CD4-positive, CD25-positive, alpha-beta regulatory T cell (primary cell): ENCODE measurements at places on chromosomes 1 and 21. TPM values are rescaled to one million over a fixed set of nuclear protein-coding genes. Genes with fewer than 3 reads are reported as not detected.

DNA sequence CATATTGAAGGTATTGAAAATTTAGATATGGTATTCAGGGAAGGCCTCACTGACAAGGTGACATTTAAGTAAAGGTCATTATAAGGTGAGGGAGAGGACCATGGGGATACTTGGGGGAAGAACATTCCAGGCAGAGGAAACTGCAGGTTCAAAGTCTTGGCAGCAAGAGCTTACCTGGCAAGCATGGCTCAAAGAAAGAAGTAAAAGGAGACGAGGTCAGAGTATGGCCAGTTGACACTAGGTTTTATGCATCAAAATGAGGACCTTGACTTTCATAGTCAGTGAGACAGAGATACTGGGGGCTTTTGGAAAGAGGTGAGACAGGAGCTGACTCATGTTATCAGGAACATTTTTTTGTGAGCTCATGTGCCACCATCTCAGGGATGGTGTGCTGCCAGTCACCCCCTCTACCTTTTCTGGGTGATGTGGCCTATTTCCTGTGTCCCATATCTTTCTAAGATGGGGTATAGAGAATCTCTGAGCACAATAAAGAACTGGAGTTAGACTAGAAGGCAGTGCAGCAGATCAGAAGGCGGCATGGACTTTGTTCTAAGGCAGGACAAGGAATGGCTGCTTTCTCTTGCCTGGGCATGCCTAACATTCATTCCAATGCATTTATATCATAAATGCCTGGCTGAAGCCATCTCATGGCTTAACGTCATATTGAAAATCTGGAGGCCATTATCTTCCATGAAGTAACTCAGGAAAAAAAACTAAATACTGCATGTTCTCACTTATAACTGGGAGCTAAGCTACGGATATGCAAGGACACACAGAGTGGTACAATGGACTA is 406.7 kb downstream of the NTNG1 start:
- no peaks in the 10 kb centered on the region for H3K36me3 ChIP-seq
- no peak for DNase-seq
- no peak overlapping the region for H3K27ac ChIP-seq
- no peaks in the 10 kb centered on the region for H3K4me1 ChIP-seq
- peaks cover 1% of the 10 kb centered on the region for H3K27me3 ChIP-seq

- peaks cover 16% of the 10 kb centered on the region for H3K27me3 ChIP-seq
- no peak overlapping the region for H3K4me3 ChIP-seq
- no peak for DNase-seq
Observed at GRCh38 chr1:160011781-160012180, 20.0 kb downstream of the PIGM start.

GRCh38 chr1:96569288-96569687 is 152.3 kb upstream of the PTBP2 start:
- H3K4me3 ChIP-seq: no peak overlapping the region
- H3K27me3 ChIP-seq: no peaks in the 10 kb centered on the region
- no peaks in the 10 kb centered on the region for H3K36me3 ChIP-seq
- no peaks in the 10 kb centered on the region for H3K4me1 ChIP-seq
- DNase-seq: no peak
- no peak overlapping the region for H3K27ac ChIP-seq

DNA sequence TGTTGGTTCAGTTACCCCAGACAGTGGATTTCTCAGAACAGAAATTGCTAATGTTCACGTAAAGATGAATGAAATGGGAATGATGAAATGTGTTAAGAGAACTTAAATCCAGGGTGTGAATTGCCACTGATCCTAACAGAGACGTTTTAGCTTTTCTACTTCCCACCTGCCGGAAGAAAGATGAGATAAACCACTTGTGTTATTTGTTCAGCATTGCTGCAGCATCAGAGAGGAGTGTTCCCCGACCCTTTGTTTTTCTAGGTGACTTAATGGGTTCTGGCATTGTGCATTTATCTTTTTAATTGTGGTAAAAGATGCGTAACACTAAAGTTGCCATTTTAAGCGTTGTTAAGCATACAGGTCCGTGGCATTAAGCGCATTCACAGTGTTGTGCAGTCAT is 122.3 kb downstream of the GALNT2 start:
- no peak for DNase-seq
- H3K4me3 ChIP-seq: no peak overlapping the region
- no peak overlapping the region for H3K27ac ChIP-seq
- no peaks in the 10 kb centered on the region for H3K36me3 ChIP-seq
- peaks cover 10% of the 10 kb centered on the region for H3K4me1 ChIP-seq

FMN2 gene
- total RNA-seq: not detected

FLG2 gene
- not detected for total RNA-seq

COL8A2 gene
- total RNA-seq: not detected

TNFRSF8 gene
- total RNA-seq: 2.3 TPM
